Activated effector memory CD4-positive, alpha-beta T cell treated with Interleukin-2 at 50 U/mL for 16 hours (primary cell): ENCODE measurements at places on chromosomes 3 and 15.

DNA sequence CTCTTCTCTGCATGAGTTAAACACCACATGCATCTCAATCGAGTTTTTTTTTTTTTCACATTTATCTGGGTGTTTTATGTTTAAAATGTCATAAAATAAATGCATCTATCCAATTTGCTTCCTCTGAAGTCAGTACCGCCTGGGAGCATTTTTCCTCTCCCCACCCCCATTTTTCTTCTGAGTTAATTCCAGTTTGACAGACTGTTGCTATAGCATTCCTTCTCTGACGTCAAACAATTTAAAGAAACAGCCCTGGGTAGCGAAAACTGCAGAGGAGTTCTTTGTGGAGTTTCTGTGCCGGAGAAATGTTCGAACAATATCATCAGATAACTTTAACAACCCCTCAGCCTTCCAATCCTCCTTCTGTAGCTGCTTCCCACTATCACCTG is 900 bp upstream of the GNB4 start:
- DNase-seq, result no peak

DNA sequence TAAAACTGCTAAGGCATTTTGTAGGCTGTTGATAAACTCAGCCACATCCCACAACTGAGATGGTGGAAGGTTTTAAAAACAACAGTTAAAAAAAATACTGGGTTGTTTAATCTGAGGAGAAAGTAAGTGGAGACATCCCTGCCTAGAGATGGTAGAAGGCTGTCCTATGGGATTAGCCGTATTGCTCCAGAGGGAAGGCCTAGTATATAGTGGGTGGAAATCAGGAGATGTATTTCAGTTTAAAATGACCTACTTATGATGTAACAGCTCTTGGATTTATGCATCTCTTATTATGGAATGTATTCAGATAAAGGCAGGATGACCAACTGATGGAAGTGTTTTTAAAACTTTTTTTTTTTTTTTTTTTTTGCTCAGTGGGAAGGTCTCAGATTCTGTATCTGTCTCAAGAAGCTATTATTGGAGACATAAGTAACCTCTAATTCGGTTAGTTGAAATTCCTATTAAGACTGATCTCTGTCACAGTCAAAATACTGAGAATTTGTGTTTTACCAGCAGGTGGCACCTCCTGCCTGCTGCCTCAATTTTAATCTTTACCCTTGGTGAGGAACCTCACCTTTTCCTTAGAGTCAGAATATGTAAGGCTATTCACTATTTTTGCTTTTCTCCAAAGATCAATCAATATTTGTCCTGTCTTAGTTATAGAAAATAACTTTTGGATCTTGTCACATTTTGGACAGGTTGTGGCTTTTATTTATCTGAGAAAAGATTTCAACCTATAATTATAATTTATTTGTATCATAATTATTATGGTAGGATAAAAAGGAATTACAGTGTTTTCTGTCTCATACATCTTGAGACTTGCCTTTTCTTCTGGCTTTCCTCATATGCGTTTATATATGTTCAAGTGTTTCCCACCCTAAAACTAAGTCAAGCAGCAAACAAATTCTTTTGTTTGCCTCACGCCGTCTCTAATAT is 63.0 kb downstream of the VPS8 start:
- DNase-seq, result no peak

DNA sequence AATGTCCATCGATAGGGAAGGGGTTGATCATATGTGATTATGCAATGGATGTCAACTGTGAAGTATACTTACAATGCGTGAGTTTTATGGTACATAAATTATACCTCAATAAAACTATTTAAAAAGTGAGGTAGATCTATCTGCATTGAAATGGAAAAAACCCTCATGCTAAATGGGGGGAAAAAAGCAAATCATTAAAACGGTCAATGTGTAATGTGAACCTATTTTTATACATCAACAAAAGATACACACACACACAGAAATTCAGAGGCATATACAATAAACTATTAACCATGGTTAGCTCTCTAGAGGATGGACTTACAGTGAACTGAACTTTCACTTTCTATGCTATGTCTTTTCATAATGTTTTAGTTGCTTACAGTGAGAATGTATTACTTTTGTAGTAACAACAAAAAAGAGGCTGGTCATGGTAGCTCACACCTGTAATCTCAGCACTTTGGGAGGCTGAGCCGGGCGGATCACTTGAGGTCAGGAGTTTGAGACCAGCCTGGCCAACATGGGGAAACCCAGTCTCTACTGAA is 23.1 kb downstream of the STIMATE start:
- DNase-seq, result no peak

GRCh38 chr3:197349368-197349767 is 51.0 kb upstream of the DLG1 start:
- DNase-seq, result no peak

GRCh38 chr3:148955544-148956346 is 35.6 kb upstream of the GYG1 start:
- DNase-seq, result no peak
